ENCODE measurements at places on chromosomes 2 and 18.
A peak's percentile ranks its signal among the peaks of the same experiment; 100 is the strongest.

GRCh38 chr2:168643979-168644378 lies 158.5 kb upstream of the NOSTRIN start:
- no peak for DNase-seq

- no peak for DNase-seq
Observed at GRCh38 chr2:219687272-219687671, 59.8 kb downstream of the SLC4A3 start.

DNA sequence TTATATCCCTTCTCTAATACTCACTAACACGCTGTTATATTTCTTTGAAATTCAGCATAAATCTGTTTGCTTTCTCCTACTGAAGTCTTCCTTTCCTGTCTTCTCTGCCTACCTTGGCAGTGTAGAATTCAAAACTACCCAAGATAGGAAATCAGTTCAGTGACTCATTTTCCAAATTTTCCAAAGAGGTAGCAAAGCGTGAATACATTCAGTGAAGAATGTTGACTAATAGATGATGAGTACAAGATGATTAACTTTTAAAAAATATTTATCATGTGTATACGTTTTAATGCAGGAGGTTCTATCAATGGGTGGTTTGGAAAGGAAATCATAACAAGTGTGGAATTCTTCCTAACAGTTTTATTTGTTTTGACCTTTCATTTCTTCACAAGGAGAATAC lies 201.9 kb upstream of the SLC8A1 start:
- DNase-seq: no peak

- DNase-seq: no peak
Observed at GRCh38 chr2:8268172-8268783, 413.6 kb upstream of the ID2 start.

- DNase-seq: no peak
Observed at GRCh38 chr2:241490825-241491506, 17.4 kb downstream of the STK25 start.

DNA sequence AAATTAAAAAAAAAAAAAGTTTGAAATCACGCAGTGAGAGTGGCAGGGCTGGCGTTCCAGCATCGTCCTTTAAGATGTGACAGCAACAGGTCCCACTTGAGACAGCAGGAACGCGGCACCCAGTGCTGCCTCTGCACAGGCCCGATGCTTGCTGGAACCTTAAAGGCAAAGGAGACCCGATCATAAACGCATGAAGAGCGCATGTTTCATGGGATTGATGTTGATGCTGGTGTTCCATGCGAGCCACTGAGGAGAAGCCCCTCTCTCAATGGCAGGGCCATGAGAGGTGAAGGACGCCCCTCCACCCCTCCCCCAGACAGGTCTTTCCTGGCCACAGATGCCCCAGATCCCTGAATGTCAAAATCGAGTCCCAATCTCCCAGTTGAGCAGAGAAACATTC lies 17.9 kb upstream of the ALPI start:
- no peak for DNase-seq

DNA sequence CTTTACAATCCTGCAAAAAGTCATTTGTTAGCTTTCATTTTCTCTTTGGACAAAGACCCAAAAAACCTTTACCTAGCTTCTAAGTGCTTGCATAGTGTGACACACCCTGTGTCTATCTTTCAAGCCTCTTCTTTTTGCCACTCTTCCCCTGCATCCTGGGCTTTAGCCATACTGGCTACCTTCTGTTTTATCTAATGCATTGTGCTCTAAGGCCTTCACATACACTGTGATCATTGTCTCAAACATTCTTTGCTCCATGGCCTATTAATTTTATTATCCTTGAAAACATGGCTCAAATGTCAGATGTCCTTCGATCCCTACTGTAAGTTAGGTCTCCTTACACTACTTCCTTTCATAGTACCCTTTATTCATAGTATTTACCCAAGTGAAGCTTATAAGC lies 84.4 kb downstream of the PIK3C3 start:
- DNase-seq: no peak

DNA sequence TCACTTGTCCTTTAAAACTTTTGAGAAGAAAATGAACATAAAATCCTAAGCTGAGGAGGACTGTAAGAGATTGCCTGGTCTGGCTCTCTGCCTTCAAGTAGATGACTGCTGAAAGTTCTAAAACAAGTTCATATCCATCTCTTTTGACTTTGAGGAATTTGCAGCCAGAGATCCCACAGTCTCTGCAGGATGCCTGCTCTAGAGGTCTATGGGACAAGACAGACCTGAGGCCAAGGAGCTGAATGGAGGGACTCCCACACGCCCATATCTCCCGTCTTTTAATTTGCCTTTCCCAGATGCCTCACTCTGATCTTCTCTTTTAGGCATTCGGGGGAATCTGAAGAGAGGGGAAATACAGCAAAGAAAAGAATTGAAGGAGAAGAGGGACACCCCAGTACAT lies 255.9 kb upstream of the RASGRP3 start:
- DNase-seq: no peak

GRCh38 chr2:149924028-149924427 lies 336.5 kb upstream of the MMADHC start:
- DNase-seq: no peak

DNA sequence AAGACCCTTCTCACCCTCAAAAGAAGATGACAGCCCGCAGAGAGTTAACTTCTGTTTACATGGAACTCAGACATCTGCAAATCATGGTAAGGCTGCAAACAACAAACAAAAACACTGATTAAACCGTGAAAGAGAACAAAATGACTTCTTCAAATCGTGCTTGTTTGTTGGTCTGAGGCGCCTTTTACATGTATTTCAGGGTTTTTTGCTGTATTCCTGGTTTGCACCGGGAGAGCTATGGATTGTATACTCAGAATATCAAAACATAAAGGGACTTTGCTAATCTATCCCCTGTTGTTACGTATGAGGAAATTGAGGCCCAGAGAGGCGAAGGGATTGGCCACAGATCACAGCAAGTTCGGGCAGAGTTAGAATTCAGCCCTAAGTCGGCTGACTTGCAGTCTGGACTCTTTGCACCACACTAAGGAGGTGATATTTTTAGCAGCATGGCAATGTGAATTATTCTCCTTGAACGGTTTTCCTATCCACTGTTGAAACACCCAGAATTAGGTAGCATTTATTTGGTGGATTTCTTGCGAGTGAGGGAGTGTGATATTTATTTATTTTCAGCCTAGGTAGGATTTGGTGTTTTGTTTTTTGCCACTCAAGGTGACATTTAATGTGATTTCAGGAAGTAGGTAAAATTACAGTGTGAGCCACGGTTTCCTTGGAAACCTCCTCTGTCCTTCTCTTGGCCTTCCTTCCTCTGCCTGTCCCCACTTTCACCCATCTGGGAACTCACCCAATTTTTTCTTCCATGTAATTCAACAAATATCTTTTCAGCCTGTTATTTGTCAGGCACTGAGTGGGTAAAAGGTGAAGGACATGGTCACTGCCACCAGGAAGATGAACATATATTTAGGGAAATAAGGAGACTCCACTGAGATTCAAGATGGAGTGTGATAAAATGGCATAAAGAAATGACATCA lies 980 bp upstream of the PDE6D start:
- DNase-seq: peak; percentile 34

DNA sequence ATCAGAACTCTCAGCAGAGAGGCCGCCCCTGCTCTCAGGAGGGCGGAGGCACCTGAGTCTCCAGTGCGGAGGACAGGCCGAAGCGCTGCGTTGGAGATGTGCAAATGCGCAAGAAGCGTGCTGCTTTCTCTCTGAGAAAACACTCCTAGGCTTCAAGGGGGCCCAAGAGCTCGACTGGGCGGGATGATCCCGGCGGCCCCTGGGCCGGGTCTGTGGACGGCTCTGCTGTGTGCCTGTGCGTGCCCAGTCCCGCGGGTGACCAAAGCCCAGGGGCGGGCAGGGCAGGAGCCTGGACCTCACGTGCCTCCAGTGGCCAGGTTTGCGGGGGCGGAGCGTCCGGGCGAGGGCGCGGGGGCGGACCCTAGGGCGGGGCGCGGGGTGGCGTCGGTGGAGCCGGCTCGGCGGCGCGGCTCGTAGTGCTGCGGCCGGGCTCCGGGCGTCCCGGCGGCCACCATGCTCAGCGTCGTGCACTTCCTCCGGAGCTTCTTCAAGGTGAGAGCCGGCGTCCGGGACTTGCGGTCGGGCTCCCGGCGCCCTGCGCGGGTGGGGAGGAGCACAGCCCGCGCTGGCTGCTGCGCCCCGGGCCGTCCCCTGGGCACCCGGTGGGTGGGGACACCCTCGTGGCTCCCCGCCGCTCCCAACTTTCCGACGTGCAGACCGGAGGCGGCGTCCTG lies at the start of gene ARHGEF4:
TSS of gene ARHGEF4 (plus strand) at position 414 of the 674 bp plus-strand sequence. CDS start at position 454, 40 bp downstream.
- DNase-seq: no peak

GRCh38 chr2:222239091-222239490 lies 59.7 kb downstream of the PAX3 start:
- DNase-seq: no peak

DNA sequence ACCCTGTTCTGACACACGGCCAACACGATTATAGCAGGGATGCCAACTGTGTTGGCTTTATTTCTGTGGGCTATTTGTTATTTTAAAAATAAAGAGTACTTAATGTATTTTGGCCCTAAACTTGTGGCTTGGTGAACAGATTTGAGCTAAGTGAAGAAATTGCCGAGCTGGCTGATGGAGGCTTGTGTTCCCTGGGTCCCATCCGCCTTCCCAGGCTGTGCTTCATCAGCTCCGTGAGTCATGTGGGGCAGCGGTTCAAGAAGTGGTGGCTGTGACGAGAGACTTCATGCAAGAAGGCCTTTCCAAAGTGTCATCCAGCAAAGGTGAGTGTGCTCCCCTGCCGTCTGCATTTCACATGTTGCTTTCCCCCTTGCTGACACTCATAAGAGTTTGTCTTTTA lies 73.6 kb upstream of the NCK2 start:
- no peak for DNase-seq

DNA sequence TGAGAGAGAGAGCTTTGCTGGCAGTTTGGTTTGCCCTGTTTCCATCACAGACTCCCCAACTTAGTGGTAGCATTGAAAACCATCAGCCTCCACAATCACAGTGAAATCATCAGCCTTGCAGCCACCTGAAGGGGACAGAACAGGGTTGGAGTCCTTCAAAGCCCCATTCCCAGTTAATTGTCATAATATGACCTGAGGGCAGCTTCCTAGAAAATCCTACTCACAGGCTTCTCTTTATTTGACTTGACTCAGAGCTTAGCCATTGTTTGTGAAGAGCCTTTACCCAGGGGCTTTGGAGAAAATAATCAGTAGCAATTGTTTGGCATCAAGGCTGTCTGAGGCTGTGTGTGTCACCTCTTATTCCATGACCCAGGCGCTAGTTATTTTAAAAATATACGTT lies 308.7 kb downstream of the CBLN2 start:
- DNase-seq: no peak

GRCh38 chr2:43129676-43130547 lies 96.5 kb downstream of the ZFP36L2 start:
- DNase-seq: no peak

DNA sequence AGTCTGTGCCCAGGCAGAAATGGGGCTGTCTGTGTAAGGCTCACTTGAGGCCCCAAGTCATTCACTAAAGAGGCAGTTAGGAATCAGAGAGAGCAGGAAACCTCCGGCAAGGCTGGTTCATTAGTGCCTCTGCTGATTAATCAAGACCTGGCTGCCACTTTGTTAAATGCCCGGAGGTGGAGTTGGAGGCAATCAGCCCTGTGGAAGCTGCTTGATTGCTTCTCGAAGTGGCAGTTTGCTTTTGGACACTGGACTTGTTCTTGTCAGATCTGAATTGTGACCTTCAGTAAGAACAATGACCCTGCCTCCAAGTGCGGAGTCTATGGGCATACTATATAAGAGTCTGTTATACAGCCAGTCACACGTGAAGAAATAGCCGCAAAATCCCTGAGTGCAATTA lies 183.9 kb upstream of the LINC00305 start:
- DNase-seq: no peak

GRCh38 chr18:60372596-60372995 lies at the start of gene MC4R:
Gene MC4R (minus strand): TSS chr18:60372775. CDS start chr18:60372349, 426 bp downstream.
- DNase-seq: no peak

DNA sequence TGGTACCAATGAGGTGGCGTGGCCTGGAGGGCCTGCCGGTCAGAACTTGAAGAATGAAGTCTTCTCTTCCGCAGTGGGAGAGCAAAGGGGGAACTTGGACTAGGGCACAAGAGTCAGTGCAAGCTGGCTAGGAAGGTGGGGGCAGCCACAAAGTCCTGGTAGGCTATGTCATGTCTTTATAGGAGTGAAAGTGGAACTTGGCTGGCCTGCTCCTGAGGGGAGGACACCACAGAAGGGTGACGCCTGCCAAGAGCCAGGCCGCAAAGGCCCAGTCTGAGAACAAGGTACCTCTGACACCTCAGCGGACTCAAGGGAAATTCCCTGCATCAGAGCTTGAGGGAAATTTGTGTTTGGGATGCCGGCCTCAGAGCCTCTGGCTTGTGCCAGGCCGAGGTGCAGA lies 32.2 kb upstream of the MAP3K20 start:
- no peak for DNase-seq

DNA sequence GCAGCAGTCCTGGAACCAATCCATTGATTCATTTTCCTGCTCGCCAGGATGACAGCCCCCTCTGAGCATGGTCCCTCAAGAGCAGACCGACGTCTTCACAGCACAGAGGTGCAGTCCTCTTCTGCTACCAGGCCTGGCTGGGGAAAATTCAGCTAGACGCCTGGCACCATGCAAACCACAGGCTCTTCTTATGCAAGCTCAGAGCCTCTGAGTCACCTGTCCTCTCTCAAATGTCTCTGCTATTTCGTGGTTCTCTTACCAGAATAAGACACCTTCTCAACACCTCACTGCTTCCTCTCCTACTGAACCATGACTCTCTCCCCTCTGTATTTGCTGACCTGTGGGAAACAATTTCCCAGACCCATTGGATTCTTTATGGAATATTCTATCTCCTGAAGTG lies 79.8 kb upstream of the CYRIA start:
- peak; percentile 43 for DNase-seq

- no peak for DNase-seq
Observed at GRCh38 chr2:42132191-42132965, 36.8 kb upstream of the EML4 start.

DNA sequence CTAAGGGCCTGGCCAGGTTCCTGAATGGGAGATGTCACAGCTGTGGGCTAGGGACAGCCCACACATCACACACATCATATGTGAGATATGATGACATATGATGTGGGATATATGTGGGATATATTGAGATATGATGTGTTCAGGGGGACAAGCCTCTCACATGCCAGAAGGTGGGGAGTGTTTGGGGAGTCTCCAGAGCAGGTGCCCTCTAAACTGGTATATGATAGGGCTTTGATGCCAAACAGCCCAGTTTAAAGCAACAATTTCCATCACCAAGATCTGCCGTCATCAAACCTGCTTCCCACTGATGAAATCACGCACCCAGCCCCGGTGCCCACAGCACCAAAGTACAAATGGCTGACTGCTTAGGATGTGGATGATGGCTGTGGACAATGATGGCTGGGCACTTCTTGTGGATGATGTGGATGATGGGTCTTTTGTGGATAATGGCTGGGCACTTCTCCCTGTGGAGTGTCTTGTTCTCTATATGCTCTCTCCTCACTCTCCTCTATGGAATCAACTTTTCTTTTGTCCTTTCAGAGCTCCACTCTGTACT lies 50.9 kb downstream of the FBLN7 start:
- peak; percentile 43 for DNase-seq

- peak; percentile 84 for DNase-seq
Observed at GRCh38 chr2:238231251-238231793, 8.5 kb downstream of the HES6 start.

All from activated T-cell treated with anti-CD3 and anti-CD28 coated beads, Interleukin-2, amount 50 U/mL, for 48 hours (primary cell).